ENCODE measurements at places on chromosomes 5 and 9.

GRCh38 chr9:82799286-82799685, 263.7 kb downstream of the RASEF start:
- no peak for DNase-seq

DNA sequence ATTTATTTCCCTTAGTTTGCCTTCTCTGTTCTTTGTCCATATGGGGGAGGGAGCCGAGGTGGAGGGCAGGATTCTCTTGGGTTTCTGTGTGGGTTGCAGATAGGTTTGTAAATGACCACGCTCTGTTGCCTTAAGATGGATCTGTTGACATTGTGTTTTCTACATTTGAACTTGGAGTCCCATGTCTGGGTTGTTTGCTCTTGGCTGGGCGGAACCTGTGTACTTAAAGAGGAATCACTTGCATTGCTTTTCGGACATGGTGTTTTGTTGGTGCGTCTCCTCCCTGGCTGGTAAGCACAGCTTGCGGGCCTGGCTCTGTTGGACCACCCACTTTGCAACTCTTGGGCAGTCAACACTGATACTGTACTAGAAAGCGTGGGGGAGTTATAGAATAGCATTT, 45.9 kb downstream of the EHMT1 start:
- DNase-seq, result no peak

DNA sequence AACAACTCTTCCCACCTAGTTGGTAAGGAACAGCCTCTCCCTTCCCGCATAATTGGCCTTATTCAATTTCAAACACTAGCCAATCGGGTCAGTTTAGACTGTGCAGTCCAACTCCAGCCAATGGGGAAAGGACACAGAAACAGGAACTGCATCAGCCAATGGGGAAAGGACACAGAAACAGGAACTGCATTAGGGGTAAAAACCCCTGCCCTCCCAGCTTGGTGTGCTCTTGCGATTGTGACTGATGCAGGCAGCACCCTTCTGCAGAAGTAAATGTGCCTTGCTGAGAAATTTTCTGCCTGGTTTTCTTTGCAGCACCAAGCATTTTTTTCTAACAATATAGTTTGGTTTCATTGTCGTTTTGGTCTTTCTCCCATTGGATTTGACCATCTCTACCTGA, 8.5 kb upstream of the GLT6D1 start:
- DNase-seq, result no peak

GRCh38 chr5:6715758-6716628, 2.8 kb downstream of the TENT4A start:
- DNase-seq, result no peak

GRCh38 chr5:142186514-142186856, 77.9 kb downstream of the NDFIP1 start:
- DNase-seq, result no peak

DNA sequence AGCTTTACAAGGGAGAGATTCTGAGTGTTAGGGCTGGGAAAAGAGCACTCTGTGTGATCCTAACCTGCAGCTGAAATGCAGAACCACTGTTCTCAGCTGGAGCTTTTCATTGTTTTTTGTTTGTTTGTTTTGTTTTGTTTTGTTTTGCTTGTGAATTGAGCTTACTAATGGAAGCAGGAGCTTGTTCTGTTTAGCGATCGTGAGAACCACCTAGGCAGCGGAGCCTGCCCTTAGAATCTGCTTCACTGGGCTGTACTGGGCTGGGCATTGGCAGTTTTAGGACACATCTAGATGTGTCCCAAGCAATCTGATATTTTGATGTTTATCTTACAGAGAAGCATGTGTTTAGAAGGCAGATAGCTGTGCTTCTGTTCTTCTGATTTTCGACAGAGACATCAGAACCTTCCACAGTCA, 14.3 kb downstream of the SYK start:
- no peak for DNase-seq

- DNase-seq, result no peak
Observed at GRCh38 chr5:140182075-140182711, 7.2 kb downstream of the CYSTM1 start.

- no peak for DNase-seq
Observed at GRCh38 chr5:179255527-179256327, 89.5 kb downstream of the ADAMTS2 start.

GRCh38 chr5:63923914-63924313, 38.3 kb downstream of the HTR1A start:
- no peak for DNase-seq

GRCh38 chr9:121373011-121373729, 3.1 kb upstream of the STOM start:
- DNase-seq, result no peak

GRCh38 chr5:103366918-103367549, 108.5 kb downstream of the MACIR start:
- DNase-seq, result no peak

DNA sequence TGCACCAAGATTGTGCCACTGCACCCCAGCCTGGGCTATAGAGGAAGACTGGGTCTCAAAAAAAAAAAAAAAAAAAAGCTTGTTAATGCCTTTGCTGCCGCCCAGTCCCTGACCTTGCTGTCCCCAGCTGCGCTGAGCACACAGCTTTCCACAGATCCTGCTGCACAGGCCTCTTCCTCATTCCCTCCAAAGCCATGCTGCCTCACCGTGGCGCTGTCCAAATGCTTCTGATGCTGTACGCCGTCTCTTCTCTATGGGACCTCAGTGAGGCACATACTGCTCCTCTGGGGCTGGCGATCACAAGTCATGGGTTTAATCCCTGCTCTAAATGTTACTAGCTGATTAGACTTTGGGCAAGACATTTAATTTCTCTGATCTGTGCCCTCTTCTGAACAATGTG, 234.1 kb downstream of the FBXL7 start:
- no peak for DNase-seq

DNA sequence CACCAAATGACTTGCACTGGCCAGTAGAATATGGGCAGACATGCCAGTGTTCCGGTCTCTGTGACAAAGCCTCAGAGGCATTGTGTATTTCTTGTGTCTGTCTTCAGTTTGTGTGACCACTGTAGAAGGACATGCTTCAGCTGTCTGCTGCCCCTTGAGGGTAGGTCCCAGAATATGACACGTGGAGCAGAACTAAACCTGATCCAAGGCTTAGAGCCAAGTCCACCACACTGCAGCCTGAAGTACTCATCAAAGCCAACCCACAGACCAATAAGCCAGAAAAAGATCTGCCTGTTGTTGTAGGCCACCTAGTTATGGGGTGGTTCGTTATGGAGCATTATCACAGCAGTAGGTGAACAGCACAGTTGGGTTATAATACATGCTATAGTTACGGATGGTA, 468.9 kb downstream of the PSAT1 start:
- DNase-seq, result no peak

GRCh38 chr9:88994469-88995199, 3.4 kb downstream of the S1PR3 start:
- no peak for DNase-seq

GRCh38 chr5:58875599-58875998, 292.7 kb downstream of the RAB3C start:
- no peak for DNase-seq

- DNase-seq, result no peak
Observed at GRCh38 chr5:143760131-143760505, 51.8 kb upstream of the HMHB1 start.

Data from stimulated activated CD4-positive, alpha-beta T cell treated with anti-CD3 and anti-CD28 coated beads, Interleukin-4, amount 100 ng/mL, for 1 hour (primary cell).